ENCODE measurements at places on chromosomes 1 and 21.

GRCh38 chr1:231705806-231706760, 79.5 kb downstream of the DISC1 start:
- DNase-seq, result no peak

DNA sequence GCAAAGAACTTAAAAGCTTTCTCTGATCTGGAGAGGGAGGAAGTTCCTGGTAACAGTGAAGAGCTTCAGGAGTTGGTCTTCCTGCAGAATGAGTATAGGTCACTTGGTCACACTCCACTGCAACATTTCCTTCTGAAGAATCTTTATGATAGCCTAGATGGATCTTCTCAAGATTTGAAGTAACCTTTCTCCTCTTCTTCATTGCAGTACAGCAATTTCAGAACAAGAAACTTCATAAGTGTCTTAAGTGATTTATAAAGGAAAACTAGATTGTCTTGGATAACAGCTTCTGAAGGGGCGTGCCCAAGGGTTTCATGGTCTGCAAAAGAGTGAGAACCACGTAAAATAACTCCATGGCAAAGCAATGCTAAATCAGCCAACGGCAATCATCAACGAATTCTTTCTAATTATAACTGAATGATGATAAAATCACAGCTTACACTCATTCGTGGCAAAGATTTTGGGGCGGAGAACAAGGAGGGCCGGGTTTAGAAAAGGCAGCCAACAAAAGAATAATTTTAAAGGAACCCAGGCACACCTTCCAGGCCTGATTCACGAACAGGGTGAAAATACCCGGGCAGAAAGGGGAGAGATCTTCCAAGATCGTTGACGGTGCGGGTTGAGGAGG, 53.9 kb upstream of the ASPM start:
- DNase-seq, result no peak

GRCh38 chr1:23544444-23545389, 13.7 kb upstream of the E2F2 start:
- DNase-seq, result peak; percentile 84

- no peak for DNase-seq
Observed at GRCh38 chr1:67441739-67442281, 11.6 kb upstream of the SERBP1 start.

GRCh38 chr1:171744986-171745385, 3.1 kb upstream of the VAMP4 start:
- no peak for DNase-seq

DNA sequence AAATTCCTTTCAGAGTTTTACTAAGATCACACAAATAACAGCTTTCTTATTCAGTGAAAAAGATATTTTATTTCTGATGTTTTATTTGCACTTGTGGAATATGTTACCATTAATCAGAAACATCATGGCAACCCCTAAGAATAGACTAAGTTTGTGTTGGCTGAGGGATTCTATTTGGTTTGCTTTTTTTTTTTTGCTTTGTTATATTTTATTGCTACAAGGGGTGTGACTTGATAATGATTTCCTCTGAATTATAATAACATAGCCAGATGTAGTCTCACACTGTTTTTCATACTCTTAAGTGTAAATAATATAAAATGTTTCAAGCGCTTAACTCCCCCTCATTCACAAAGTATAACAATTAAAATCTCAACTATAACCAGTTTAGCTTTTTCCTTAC, 20.0 kb downstream of the GLRX2 start:
- DNase-seq, result no peak

- no peak for DNase-seq
Observed at GRCh38 chr1:27539901-27540861, 50.2 kb upstream of the WASF2 start.

DNA sequence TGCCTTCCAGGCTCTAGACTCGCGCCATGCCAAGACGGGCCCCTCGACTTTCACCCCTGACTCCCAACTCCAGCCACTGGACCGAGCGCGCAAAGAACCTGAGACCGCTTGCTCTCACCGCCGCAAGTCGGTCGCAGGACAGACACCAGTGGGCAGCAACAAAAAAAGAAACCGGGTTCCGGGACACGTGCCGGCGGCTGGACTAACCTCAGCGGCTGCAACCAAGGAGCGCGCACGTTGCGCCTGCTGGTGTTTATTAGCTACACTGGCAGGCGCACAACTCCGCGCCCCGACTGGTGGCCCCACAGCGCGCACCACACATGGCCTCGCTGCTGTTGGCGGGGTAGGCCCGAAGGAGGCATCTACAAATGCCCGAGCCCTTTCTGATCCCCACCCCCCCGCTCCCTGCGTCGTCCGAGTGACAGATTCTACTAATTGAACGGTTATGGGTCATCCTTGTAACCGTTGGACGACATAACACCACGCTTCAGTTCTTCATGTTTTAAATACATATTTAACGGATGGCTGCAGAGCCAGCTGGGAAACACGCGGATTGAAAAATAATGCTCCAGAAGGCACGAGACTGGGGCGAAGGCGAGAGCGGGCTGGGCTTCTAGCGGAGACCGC, 2.0 kb upstream of the OLIG2 start:
- no peak for DNase-seq

Data from CD4-positive, alpha-beta T cell (primary cell).